Bone marrow (tissue), 2 donors: ENCODE measurements at places on chromosomes 3 and 15.

- no peak for DNase-seq
These were observed 46.7 kb upstream of the CBLB start for GRCh38 chr3:105915524-105915923.

DNA sequence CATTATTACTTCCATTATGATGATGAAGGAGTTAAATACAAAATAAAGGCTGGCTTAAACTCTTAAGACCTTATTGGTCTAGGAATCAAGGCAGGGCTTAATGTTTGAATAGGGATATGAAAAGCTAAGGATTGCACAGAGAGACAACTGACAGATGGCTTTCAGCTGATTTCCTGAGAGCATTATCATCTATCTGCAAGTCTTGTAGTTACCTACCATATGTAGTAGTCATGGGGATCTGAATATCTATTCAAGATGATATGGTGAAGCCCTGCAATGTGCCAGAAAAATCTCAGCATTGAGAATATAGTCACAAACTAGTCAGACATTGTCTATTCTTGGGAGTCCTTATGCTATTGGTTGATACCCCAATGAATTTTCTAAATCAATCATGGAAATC, 47.5 kb upstream of the CHMP2B start:
- DNase-seq = no peak

- no peak for DNase-seq
These were observed 42.9 kb upstream of the PLCL2 start for GRCh38 chr3:16841904-16842271.

DNA sequence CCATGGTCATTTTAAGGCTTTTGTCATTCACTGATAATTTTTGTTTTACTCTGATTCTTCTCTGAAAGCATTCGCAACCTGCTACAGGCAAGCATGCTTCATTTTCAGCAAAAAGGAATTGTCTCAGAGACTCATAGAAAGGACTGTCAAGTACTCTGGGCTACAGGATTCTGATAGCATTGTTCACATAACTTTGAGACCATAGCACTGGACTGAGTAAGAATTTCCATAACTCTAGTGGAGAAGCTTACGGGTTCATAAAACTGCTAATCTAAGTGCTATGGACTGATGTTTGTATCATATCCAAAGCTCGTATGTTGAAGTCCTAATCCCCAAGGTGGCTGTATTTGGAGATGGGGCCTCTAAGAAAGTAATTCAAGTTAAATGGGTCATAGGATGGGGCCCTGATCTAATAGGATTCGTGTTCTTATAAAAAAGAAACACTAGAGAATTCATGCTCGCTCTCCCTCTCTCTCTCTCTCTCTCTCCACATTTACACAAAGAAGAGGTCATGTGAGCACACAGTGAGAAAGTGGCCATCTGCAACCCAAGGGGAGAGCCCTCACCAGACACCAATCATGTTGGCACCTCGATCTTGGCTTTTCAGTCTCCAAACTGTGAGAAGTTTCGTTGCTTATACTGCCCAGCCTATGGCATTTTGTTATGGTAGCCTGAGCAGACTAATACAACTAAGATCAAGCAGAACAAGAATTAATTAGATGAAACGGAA, 60.4 kb downstream of the CRYGS start:
- DNase-seq = no peak

- no peak for DNase-seq
These were observed 70.7 kb downstream of the WNT5A start for GRCh38 chr3:55416331-55416821.

DNA sequence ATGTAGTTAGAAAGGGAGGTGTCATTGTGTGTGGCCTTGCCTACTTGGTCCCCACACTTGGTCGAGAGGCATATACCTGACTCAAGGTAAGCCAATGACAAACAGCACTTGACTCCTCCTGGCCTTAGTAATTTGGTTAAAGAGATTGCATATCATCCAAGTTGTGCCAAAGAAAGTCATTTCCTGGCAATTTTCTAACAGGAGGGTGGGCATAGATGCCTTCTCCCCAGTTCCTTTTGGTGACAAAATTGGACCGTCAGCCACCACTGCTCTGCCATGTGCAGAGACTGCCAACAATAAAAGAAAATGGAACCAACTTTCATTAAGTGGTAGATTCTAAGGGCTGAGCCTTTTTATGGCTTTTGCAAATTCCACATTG, 7.9 kb upstream of the LEKR1 start:
- no peak for DNase-seq

- DNase-seq = peak; percentile 28
These were observed at the start of gene EIF4E3 for GRCh38 chr3:71725271-71725991. Gene EIF4E3, minus strand, starts transcription at chr3:71725402. Its CDS starts 35 bp downstream, at chr3:71725367.

GRCh38 chr3:132394320-132394719, 23.0 kb upstream of the DNAJC13 start:
- DNase-seq = no peak

GRCh38 chr3:128297401-128298138, 144.3 kb downstream of the EEFSEC start:
- no peak for DNase-seq

DNA sequence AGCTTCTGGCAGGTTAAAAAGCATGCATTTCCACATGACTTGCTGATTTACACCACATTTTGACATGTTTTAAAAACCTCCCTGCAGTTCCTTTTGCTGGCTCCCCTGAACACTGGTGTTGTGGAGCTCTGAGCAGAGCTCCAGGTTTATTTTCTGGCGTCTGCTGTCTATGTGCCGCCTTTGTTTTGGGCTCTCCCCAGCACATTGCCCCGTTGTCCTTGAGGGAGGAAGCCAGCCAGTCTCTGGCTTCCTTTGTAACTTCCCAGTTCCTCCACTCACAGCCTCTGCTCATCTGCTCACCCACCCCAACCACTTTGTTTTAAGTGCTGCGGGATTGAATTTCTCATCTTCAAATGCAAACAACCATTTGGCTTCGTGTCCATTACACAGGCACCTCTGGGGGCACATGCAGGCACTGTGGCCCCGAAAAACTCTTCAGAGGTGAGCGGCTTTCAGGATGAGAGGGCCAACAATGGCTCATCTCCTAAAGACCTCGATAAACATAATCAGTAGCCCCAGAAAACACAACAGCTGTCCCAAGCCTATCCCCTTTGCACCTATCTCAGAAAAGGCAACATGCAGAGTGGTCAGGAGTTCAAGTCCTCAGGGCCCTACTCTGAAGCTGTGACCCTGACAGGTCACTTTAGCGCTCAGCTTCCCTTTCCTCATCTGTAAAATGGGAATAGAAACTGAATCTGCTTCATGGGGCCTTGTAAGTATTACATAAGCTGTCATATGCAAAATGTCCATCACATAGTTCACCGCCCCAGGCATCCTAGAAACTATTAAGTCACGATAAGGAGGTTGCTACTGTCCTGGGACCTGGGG, 1.3 kb upstream of the MEF2A start:
- no peak for DNase-seq

DNA sequence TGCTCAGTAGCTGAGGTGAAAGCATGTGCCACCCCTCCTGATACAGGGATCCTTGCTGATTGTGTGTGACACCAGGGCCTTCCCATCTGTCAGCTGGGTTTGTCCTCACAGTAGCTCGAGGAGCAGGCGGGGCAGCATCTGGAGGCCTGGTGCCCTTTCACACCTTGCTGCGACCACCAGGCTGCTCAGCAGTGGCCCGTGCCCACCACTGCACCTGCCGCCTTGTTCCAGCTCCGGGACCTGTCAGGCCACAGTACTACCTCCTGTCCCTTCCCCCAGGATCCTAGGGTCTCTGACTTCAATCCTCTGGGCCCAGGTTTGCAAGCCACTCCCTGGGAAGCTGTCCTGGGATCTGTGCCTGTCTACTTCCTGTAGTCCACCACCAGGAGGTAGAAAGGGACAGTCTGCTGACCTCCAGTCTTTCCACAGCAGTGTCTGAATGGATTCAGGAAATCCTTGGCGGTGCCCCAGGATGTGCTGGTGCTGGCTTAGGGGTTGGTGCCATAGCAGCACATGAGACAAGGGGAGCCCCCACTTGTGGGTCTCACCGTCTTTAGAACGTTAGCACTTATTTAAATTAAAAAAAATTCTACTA, 27.5 kb downstream of the APBA2 start:
- no peak for DNase-seq

GRCh38 chr15:88890495-88890894, 4.8 kb downstream of the HAPLN3 start:
- no peak for DNase-seq

GRCh38 chr15:74391582-74392450, 24.4 kb upstream of the CYP11A1 start:
- DNase-seq = no peak
